ENCODE measurements at places on chromosomes 13 and 19.

DNA sequence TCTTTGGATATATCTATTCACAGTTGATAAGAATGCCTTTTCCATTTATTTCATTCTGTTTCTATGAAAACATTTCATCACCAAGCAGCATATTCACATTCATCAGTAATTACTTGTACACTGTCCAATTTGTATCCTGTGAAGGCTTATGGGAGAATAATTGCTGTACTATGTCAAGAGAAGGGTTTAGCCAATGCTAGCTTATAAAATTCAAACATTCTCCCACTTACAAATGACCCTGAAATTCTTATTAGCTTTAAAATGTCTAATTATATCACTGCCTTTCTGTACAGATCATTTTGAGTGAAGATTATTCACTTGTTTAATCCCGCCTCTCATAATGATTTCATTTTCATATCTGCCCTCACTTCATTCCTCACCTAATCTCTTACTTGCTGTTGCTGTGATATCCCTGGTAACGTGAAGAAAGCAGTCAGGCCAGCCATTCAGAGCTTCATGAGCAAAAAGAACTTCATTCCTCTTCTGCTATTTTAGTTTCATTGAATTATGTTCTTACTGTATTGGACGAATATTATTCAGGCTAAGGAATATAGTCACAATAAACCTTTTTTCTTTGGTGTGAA lies 778.7 kb downstream of the OLFM4 start:
- DNase-seq, result no peak

GRCh38 chr13:110070511-110071120 lies 236.3 kb downstream of the COL4A1 start:
- no peak for DNase-seq

GRCh38 chr19:50492303-50493052 lies 15.8 kb upstream of the GARIN5A start:
- no peak for DNase-seq

- DNase-seq, result no peak
Measured at GRCh38 chr13:49062297-49062896, 86.7 kb downstream of the FNDC3A start.

DNA sequence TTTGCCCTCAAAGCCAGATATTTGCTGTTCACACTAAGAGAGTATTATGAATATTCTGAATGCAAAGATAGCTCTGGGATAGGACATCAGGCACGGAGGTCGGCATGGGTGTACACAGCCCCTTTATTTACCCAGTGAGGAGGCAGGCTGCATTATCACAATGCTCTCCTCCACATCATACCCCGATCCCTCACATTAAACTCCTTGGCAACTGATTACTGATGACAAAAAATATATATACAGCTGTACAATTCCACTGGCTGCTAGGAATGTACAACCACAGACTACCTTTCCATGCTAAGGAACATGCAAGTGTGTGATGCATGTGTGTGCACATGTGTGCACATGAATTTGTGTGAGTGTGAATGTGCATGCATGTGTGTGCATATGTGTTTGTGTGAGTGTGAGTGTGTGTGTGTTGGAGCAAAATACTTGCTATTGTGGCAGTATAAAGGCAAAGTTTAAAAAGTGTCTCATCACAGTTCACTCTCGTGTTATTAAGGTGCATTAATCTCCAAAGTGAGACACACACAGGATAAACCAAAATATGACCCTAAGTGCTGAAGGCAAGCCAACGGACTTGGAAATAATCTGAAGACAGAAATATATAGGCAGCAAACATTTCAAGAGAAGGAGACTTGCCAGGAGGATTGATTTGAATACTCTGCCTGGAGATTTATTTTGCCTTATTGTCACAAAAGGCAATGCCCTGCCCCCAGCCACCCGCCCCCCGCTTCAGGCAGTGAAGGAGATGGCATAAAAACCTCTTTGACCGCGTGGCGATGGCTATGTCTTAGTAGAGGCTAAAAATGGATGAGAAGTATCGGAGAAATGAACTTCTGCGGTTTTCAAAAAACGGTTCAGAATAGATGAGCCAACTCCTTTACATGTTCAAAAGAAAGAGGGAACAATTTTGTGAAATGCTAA lies 274.8 kb downstream of the TSHZ3 start:
- DNase-seq, result no peak

- no peak for DNase-seq
Measured at GRCh38 chr19:43607238-43608205, 4.4 kb upstream of the SRRM5 start.

DNA sequence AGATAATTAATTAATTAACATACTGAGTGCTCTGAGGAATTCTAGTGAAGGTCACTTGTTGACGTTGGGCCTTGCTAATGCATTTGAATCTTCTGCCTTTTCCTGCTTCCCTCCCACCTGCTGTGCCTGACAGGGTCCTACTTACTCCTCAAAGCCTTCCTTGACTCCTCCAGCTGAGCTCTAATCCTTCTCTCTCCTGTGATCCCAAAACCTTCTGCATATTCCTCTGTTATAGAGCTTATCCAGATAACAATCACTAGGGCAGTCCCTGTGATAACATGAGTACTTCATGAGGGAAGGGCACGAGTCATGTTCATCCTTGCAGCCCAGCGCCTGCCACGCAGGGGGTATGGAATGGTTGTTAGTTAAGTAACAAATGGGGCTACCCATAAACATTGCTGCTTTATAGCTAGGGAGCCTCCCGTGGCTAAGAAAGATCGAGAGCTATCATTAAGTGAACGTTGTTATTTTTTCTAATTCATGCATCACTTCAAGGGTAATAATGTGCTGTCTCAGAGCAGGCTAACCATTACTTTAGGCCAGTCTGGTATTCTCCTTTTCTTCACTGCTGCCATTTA lies 19.1 kb upstream of the SPATA13 start:
- no peak for DNase-seq

GRCh38 chr13:96837809-96838208 lies 156.5 kb downstream of the OXGR1 start:
- no peak for DNase-seq

GRCh38 chr19:10118960-10119359 lies 739 bp downstream of the EIF3G start:
- DNase-seq, result no peak

- no peak for DNase-seq
Measured at GRCh38 chr13:73532582-73532981, 473.8 kb downstream of the KLF5 start.

GRCh38 chr13:48653472-48653939 lies at the start of gene CYSLTR2:
TSS of gene CYSLTR2 (plus strand) at chr13:48653929. CDS start at chr13:48706818, 52,889 bp downstream.
- DNase-seq, result no peak

DNA sequence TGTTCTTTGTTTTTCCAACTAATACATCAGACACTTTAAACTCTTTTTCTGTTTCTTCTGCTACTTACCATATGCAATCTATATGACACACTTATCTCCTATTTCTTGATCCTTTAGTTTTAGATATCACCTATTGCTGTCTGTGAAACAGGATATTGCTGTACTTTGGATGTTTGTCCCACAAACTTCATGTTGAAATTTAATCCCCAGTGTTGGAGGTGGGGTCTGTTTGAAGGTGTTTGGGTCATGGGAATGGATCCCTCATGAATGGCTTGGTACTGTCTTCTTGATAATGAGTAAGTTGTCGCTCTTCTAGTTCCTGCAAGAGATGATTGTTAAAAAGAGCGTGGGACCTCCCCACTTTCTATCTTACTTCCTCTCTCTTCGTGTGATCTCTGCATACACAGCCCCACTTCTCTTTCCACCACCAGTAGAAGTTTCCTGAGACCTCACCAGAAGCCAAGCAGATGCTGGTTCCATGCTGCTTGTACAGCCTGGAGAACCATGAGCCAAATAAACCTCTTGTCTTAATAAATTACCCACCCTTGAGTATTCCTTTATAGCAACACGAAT lies 244.2 kb downstream of the NHLRC3 start:
- DNase-seq, result no peak

GRCh38 chr19:41377977-41378709 lies 1.8 kb downstream of the TMEM91 start:
- DNase-seq, result no peak

DNA sequence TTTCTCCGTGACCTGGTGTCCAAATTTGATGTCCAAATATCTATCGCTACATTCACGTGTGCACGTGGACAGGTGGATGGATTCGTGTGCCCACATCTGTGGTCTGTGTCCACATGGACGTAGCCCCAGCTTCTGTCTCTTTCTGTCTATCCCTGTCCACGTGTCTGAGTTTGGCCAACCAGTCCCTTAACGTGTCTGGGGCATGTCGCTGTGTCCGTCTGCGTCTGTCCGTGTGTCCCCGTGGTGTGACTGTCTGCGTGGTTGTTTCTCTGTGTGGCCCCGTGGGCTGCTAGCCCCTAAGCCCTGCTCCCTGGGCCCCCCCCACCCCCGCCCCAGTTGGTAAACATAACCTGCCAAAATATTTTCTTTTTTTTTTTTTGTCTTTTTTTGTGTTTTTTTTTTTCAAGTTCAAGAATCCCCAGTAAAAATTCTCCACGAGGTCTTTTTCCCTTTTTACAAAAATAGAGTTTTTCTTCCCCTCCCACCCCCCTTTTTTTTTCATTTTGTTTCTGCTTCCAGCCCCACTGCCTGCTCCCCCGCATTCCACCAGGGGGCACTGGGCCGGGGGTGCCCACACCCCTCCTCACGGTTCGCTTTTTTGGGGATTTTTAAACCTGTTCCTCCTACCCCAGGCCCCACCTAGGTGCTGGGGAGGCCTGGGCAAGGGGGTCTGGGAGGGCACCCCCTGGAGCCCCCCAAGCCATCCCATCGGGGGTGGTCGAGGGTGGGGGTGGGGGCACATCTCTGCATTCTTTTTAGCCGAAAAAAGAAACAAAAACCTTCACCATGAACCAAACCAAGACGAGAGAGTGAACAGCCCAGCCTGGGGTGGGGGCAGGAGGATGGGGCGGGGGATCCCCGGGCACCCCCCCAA lies 18.3 kb downstream of the PRKCSH start:
- no peak for DNase-seq

DNA sequence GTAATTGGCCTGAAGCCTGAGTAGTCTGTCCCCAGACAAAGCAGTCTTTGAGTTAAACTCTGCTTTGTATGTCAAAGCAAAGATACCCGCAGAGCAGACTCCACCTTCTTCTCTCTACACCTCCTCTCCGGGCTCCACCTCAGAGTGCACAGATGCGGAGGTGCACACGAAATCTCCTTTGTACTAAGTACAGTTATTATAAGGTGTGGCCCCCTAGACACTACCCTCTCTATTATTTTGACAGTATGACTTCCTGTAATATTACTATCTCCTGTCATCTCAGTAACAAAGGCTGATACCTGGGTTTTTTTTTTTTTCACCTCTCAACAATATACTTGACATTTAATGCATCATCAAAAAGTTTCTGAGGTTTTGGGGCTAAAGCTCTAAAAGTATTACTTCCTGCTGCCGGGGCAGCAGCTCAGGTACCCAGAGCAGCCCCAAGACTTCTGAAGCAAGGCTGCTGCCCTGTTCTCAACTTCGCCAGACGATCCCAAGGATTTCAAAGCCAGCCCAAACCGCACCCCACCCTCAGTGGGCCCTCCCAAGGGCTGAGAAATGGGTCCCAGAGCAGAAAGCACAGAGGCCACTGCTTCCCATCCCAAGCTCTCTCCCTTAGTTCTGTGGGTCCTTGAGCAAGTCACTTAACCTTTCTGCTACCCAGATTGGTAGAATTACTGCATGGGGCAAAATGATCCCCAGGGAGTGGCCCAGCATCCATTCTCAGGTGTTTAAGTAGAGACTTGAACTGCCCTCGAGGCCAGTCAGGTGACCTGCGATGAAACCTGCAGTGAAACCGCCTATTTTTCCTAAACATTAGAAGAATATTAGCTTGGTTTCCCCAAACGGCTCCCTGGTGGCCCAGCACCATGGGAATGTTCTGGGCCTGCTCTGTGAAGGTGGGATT lies 180.6 kb downstream of the FOXO1 start:
- DNase-seq, result no peak

DNA sequence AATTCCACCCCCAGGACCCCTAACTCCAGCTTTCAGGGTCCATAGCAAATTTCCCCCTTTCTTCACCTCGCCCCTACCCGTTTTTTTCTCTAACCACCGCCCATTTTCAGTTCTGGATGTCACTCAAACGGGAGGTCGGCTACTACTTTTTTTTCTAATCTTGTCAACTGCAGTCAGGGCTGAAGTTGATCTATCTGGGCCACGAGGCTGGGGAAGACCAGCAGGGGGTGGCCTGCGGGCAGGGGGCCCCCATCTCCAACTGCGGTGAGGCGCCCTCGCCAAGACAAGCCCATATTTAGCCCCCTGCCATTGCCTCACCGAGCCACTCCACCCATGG lies 748 bp downstream of the LHFPL6 start:
- DNase-seq, result no peak

DNA sequence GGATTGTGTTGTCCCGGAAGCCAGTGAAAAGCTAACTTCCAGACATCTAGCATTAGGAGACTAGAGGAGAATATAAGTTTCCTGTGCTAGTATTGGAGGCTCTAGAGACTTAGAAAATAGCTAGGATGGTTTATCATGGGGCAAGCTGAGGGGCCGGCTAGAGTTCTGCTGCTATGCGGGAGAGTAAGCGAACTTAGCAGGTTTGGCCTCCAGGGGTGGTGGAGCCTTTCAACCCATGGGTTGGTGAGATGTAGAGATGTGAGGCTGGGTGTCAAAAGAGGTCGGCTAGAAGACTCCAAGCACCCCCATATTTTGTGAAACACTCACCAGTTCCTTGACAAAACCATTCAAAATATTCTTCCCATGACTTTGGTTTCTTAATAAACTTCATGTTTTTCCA lies 4.4 kb downstream of the SULT2A1 start:
- DNase-seq, result no peak

- no peak for DNase-seq
Measured at GRCh38 chr19:29328586-29328985, 115.6 kb upstream of the UQCRFS1 start.

GRCh38 chr19:16398530-16399249 lies 73.1 kb downstream of the EPS15L1 start:
- no peak for DNase-seq

DNA sequence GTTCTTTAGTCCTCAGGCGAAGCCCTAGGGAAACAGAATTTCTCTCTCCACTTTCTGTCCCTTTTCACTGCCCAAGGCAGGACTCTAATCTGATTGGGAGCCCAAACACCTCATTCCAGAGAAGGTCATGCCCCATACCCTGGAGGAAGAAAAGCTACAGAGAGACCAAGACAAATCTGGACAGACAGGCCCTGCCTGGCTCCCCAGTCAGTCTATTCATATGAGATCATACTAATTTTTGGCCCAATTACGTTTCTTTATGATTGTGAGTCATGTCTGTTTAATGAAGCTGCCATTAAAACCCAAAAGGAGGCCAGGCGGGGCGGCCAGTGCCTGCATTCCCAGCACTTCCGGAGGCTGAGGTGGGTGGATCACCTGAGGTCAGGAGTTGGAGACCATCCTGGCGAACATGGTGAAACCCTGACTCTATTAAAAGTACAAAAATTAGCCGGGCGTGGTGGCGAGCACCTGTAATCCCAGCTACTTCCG lies 3.3 kb upstream of the AP3D1 start:
- DNase-seq, result no peak

DNA sequence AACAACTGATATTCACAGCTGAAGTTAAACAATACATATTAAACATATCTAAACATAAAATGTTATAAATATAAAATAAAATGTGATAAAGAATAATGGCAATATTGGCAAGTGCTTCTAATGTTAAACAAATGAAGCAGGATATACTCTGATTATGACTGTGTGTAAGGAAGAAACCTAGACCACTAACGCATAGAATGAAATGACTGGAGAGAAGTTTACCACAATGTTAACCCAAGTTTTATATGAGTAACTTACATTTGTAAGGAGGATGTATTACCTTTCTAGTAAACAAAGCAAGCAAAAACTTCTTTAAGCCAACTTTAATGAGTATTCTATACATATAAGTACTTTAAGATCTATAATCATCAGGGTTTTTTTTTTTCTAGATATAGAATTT lies 43.0 kb downstream of the RB1 start:
- DNase-seq, result no peak

Measured in NCI-H2029 treated with DMSO at 0.1 percent for 48 hours (cell line).